Stimulated activated CD4-positive, alpha-beta T cell treated with anti-CD3 and anti-CD28 coated beads, Interleukin-1b, Interleukin-23, amount 100 ng/mL, for 24 hours (primary cell): ENCODE measurements at places on chromosomes 5 and 9.

DNA sequence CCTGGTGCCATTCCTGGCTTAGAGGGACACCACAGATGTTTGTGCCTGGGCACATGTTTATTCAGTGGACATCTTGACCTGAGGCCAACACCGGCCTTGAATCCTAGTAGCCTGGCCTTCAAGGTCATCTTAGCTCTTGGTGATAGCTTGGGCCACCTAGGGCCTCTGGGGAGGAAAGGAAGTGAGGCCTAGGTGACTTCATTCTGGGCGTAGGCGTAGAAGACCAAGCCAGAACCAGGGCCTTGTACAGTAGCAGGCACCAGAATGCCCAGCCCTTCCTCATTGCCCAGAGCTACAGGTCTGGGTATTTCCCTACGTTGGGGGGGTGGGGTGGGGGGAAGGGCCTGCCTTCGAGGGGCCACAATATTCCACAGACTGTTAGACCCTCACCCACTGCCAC lies 33.8 kb downstream of the WNK2 start:
- no peak for DNase-seq

- DNase-seq = no peak
These were observed 42.6 kb upstream of the SLC28A3 start for GRCh38 chr9:84383178-84383577.

GRCh38 chr5:132778856-132779255 lies 1.8 kb upstream of the SEPTIN8 start:
- DNase-seq = no peak

DNA sequence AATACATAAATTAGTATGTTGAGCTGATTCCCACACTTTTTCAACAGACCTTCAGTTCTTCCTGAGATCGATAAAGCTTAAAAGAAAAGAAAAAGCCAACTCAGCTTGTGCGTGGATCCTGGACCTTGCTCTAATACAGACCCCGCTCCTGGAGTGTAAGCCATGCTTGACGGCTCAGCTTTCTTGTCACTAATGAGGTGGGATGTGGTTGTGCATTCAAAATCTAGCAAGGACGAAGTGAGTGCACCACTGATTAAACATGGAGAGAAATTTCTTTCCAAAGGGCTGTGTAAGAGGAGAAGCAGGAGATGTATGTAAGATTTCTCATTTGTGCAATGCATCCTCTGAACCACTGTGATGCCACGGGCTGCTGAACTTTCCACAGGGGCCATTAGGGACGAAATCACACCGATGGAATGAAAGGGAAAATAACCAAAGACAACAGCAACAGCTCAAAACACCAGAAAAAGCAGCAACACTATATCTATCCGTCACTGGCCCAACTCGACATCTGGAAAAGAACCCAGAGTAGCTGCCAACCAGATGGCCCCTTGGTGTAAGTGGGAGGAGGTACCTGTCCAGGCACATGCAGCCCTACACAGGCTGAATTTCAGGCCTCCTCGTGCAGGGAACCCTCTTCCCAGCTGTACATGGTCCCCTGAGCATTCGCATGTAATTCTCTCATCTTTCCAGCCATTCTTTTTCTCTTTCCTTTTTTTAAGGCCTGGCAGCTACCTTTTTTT lies 178.9 kb downstream of the SREK1 start:
- DNase-seq = no peak

DNA sequence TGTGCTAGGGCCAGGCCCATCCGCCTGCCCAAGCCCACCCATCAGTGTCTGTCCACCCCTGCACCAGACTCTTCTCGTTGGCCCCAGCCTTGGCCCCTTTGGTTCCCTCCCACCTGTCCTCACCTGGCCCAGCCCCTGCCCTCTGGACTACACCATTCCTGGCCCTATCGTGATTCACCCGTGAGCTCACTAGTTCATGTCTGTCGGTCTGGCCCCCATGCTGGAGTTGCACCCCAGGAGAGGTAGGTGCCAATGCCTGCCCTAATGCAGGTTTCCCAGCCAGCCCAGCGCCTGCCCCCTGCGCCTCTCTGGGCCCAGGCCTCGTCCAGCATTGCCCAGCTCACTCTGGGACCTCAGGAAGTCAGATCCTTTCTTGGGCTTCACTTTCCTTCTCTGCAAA lies 115.4 kb upstream of the LMX1B start:
- no peak for DNase-seq

DNA sequence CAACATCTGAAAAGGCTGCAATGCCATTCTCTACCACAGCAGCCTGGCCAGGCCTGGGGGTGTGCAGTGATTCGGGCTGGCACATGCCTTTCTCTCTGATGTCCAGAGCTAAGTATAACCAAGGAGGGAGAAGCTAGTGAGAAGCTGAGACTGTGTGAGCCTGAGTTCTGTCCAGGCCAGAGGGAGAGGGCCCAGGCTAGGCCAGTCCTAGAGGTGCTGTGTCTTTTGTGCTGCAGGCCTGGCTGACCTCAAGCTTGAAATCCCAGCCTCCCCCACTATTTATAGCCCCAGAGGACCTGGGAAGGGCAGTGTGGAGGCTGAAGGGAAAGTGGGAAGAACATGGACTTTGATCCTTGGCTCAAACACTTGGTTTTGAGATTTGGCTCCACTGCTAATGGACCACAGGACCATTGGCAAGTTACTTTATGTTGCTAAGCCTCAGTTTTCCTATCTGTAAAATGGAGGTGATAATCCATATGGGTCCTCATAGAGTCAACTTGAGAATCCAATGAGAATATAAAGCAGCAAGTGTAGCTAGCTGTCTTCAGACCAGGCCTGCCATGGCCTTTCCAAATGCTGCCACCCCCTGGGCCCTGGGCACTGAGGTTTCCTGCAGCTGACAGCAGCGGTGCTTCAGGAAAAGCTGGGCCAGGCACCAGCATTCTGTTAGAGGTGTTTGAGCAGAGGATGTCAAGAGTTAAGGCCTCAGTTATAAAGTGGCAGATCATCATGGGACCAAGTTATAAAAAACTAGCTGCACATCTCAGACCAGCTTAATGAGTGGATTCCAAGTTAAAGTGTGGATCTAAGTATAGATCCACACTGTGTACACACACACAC lies 21.1 kb downstream of the BNIP1 start:
- DNase-seq = no peak

DNA sequence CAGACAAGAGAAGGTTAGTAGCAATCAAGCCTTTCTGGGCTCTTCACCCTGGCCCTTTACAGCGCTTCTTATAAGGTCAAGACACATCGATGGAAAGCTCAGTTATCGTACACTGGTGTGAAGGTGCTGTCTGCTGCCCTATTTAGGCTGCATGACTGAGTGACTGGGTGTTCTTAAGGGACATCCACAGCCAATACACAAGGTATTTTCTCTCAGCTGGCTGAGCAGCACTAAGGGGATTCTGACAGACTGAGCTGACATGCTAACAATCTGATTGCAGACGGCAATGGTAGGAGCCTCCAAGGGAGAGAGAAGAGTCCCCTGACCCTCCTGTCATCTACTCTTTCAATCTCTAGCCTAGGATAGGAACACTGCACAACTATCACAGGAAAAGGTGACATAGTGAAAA lies 577.9 kb downstream of the ISL1 start:
- no peak for DNase-seq

- DNase-seq = no peak
These were observed 220.0 kb upstream of the NR4A3 start for GRCh38 chr9:99601571-99602111.

DNA sequence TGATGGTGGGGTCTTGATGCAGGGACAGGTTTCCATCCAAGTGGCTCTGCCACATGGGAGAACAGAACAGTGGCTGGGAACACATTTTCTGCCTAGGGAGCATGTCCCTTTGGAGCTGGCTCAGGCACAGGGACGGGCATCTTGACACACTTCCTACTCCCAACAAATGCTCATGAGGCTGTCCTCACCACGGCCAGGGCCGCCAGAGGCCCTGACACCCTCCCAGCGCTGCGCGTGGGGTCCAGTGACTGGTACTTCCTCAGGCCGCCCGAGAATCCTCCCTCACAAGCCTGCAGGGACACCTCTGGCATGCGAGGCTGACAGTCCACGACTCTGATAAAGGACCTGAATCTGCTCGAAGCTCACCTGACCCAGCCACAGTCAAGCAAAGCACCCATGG lies 61.0 kb upstream of the SARDH start:
- no peak for DNase-seq

DNA sequence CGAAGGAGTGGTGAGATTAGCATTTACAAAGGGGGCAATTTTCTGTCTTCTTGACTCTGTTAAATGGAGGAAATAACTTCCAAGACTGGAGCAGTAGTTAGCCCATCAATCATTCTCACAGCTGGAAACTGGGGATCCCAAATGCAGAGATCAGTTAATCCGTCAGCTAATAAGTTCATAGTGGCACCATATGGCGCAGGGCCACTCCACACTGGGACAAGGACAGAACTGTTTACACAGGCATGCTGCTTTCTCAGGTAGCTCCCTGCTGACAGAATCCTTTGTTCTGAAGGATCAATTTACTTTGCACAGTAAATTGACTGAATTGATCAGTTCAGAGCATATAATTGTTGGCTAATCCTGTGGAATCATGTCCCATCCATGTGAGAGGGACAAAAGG lies 395.7 kb downstream of the TMEM161B start:
- DNase-seq = no peak

DNA sequence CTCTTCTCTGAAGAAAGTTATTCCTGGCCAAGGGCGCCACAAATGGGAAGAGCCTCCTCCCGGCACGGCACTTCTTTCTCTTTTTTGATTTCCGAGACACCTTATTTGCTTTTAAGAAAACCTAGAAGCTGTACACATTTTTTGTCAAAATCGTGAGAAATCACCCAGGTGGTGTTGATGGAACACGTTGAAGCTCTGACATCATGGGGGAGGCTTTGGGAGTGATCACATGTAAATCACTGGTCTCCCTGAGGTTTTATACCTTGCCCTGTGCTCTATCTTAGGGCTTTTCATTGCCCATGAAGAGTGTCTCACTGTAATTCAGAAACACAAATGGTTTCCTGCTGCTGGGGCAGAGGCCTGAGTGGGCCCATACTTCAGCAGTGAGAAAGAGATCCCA lies 27.4 kb downstream of the SLC36A1 start:
- DNase-seq = no peak

- no peak for DNase-seq
These were observed 140.9 kb downstream of the SAXO1 start for GRCh38 chr9:18891946-18892670.

DNA sequence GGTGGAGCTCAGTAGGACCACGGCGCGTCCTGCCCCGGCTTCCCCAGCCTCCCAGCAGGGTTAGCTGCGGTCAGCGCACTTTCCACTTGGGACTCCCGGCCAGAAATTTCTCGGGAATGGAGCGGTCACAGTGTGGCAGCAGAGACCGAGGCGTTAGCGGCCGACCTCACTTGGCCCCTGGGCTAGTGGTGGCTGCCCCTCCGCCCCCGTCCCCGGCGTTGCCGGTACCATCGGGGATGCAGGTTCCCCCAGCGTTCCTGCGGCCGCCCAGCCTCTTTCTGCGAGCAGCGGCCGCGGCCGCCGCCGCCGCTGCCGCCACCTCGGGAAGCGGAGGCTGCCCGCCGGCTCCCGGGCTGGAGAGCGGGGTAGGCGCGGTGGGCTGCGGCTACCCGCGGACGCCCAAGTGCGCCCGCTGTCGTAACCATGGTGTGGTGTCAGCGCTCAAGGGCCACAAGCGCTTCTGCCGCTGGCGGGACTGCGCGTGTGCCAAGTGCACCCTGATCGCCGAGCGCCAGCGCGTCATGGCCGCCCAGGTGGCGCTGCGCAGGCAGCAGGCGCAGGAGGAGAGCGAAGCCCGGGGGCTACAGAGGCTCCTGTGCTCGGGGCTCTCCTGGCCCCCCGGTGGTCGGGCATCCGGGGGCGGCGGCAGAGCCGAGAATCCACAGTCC lies 460 bp downstream of the DMRTA1 start:
- peak; percentile 17 for DNase-seq

- no peak for DNase-seq
These were observed 1.3 kb downstream of the SLC25A48 start for GRCh38 chr5:135835766-135836165.

- DNase-seq = no peak
These were observed 225.8 kb downstream of the FANCC start for GRCh38 chr9:95091601-95092261.

- no peak for DNase-seq
These were observed 57.3 kb upstream of the DMRT1 start for GRCh38 chr9:784202-784601.

- DNase-seq = no peak
These were observed 90.7 kb upstream of the ADRA1B start for GRCh38 chr5:159825551-159826051.

DNA sequence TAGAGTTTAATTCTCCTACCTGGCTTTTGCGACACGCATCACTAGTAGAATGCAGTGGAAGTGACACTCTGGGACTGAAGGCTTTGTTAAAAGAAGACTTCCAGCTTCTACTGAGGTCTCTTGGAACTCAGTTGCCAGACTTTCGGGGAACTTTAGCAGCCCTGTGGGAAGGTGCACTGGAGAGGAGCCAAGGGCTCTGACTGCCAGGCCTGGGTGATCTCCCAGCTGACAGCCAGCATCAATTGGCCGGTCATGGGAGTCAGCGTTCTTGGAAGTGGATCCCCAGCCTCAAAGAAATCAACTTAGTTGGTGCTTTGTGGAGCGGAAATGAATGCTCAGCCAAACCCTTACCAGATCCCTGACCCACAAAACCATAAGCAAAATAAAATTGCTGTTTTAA lies 87.1 kb downstream of the OSTF1 start:
- DNase-seq = no peak

GRCh38 chr5:179281694-179282093 lies 63.6 kb downstream of the ADAMTS2 start:
- no peak for DNase-seq

- DNase-seq = no peak
These were observed 1.3 kb downstream of the PROB1 start for GRCh38 chr5:139393497-139394122.

DNA sequence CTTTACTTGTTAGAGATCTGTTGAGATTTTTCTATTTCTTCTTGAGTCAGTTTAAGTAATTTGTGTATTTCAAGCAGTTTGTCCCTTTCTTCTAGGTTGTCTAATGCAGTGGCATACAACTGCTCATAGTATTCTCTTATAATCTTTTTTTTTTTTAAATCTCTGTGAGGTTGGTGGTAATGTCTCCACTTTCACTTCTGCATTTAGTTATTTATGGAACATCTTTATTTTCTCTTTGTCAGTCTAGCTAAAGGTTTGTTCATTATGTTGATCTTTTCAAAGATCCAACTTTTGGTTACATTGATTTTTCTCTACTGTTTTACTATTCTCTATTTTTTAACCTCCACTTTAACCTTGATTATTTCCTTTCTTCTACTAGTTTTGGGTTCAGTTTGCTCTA lies 13.8 kb downstream of the FOXE1 start:
- DNase-seq = no peak

- no peak for DNase-seq
These were observed 34.9 kb downstream of the MTMR12 start for GRCh38 chr5:32277798-32278197.

DNA sequence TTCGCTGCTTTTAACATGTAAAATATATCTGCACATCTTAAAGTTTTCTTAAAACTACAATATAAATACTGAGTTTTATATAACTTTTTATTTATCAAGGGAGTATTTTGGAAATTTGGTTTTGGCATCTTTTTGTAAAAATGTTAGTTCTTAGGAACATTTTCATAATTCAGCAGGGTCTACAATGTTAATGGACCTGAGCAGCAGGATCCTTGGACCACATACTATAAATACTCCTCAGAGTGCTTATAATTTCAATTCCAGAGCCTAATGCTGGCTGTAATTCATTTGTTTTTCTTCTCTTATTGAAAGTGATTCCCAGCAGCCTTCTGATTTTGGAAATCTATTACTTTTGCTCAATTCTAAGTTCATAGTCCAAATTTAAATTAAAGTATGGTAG lies 1216.2 kb downstream of the MAT2B start:
- no peak for DNase-seq

- no peak for DNase-seq
These were observed 184.0 kb downstream of the SLF1 start for GRCh38 chr5:94802450-94802849.
